ENCODE measurements at places on chromosomes 7 and 10. TPM values are rescaled to one million over a fixed set of nuclear protein-coding genes. Genes with fewer than 3 reads are reported as not detected.

DNA sequence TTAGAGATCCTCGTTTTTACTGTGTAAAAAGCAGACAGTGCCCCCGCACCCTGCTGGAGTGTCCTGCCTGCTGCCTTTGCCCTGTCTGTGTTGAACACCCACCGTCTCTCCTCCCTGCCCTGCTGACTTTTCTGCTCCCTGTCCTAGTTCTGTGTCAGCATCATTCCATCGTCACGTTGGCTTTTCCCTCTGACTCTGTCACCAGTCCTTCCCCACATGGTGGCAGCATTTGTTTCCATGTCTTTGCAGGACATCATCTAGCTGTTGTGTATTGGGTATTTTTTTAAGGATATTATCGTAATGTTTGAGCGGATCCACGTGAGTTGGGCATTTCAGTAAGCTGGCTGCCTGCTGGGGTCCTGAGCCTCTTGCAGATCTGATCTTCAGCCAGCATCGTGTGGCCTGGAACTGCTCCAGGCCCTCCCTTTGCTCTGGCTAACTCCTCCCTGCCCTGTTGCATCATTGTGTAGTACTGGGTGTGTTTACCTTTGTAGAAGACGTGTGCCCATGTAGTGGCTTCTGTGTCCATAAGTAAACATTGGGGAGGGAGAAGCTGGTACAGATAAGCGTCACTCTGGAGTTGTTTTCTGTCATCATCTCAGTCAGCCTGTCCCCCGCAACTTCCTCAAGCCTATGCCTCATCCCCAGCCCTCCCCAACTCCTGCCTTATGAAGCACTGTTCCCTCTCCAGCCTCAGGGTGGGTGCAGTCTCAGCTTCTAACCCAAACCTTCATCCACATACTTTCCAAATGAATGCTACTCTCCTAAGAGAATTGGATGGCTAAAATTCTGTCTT lies 44.3 kb downstream of the TRRAP start:
- no peaks in the 10 kb centered on the region for H3K4me1 ChIP-seq
- H3K36me3 ChIP-seq, result peaks cover 63% of the 10 kb centered on the region
- H3K27me3 ChIP-seq, result no peaks in the 10 kb centered on the region
- H3K4me3 ChIP-seq, result no peak overlapping the region
- no peak overlapping the region for H3K27ac ChIP-seq
- no peak for DNase-seq

The HYCC1 gene
- total RNA-seq, result 29.2 TPM

DNA sequence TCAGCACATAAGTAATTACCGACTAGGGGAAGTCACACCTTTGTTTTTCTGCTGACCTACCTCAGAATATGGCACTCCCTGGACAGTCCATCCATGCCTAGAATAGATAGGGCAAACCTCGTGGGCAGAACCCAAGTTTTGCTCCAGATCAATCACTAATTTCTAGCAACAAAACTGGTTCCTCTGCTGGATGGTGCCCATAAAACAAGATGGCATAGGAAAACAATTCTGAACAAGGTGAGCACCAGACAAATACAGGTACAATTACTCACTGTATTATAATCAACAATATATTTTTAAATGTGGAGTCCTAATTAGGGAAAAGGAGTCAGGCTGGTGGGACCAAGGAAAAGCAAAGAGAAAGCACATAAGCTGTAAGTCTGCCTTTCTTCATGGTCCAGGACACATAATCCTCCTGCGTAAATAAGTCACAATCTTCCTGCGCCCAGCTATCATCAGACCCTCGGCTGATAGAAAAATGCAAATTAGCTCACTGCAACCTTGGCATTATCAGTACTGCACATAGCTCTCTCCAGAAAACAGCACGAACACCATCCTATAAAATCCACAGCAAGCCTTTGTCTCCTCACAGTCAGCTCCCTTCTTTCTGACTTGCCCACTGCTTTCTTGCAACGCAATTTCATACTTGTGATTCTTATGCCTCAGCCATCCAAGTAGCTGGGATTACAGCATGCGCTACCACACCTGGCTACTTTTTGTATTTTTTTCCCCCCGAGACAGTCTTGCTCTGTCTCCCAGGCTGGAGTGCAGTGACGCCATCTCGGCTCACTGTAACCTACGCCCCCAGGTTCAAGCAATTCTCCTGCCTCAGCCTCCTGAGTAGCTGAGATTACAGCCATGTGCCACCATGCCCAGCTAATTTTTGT lies 15.1 kb downstream of the URGCP start:
- DNase-seq, result no peak
- no peak overlapping the region for H3K27ac ChIP-seq
- no peaks in the 10 kb centered on the region for H3K36me3 ChIP-seq
- no peaks in the 10 kb centered on the region for H3K27me3 ChIP-seq
- H3K4me1 ChIP-seq, result peaks cover 10% of the 10 kb centered on the region

DNA sequence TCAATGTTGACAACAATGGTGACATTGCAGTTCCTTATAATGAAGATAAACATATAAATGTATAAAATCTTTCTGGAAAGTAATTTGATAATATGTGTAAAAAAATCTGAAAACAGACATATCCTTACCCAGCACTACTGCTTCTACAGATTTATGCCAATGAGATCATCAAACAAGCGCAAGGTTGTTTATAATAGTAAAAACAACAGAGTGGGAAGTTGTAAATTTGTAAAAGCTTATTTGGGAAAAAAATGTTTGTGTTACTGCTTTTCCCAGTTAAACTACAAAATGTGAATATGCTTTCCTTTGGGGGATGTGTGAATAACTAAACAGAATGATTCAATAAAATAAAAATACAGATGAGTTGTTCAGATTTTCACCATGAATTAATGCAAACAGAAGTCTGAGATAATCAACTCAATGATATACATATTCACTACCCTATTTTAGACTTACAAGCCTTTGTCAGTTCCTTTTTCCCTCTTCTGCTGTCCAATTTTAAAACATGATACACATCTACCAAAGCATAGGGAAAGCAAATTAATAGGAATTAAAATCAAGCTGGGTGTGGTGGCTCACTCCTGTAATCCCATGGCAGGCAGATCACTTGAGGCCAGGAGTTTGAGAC lies 82.1 kb downstream of the USP6NL start:
- no peak overlapping the region for H3K4me3 ChIP-seq
- no peak for DNase-seq
- H3K36me3 ChIP-seq, result no peaks in the 10 kb centered on the region
- no peaks in the 10 kb centered on the region for H3K27me3 ChIP-seq

DNA sequence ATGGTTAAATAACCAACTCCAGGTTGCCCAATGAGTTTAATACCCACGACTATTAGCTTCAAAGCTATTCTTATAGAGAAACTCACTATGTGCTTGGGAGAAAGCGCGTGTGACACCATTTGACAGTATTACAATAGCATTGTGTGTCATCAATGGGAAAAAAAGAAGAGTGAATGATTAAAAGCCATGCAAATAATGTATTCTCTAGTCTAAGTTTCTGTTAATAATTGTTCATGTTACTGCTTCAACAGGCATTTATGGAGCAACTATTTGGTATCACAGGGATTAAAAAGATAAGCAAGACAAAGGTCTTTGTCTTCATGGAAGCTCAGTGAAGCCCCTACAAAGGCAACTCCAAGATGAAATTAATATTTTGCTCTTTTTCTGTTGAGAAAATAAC lies 47.2 kb downstream of the CAV1 start:
- no peaks in the 10 kb centered on the region for H3K27me3 ChIP-seq
- no peak overlapping the region for H3K27ac ChIP-seq
- DNase-seq, result no peak

GRCh38 chr7:139598642-139599041 lies 75.2 kb downstream of the CLEC2L start:
- no peak overlapping the region for H3K27ac ChIP-seq
- H3K4me3 ChIP-seq, result no peak overlapping the region
- no peaks in the 10 kb centered on the region for H3K27me3 ChIP-seq
- DNase-seq, result no peak
- H3K36me3 ChIP-seq, result peaks cover 41% of the 10 kb centered on the region

- no peak overlapping the region for H3K27ac ChIP-seq
- no peaks in the 10 kb centered on the region for H3K4me1 ChIP-seq
- no peaks in the 10 kb centered on the region for H3K27me3 ChIP-seq
- no peaks in the 10 kb centered on the region for H3K36me3 ChIP-seq
- no peak overlapping the region for H3K4me3 ChIP-seq
- DNase-seq, result no peak
Observed at GRCh38 chr10:125216861-125217260, 56.5 kb upstream of the CTBP2 start.

The DNAJC12 gene
- total RNA-seq, result 12.9 TPM

DNA sequence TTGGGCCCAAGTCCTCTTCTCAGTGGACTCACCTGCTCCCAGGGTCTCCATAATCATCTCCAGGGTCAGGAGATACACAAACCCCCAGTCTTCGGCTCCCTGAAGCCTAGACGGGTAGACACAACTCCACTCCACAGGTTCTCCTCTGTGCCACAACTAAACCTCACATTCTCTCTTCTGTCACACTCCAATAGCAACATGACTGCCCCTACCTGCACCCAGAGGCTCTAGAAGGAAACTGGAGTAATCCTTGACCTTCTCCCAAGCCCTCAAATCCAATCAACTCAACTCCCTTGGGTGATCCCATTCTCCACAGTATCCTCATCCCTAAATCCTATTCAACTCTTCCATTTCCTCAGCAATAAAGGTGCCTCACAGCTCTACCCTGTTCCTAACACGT lies 16.2 kb downstream of the HNRNPF start:
- H3K27ac ChIP-seq, result peak overlapping the region; percentile 21
- peaks cover 56% of the 10 kb centered on the region for H3K36me3 ChIP-seq
- no peak for DNase-seq
- peaks cover 74% of the 10 kb centered on the region for H3K4me1 ChIP-seq
- no peak overlapping the region for H3K4me3 ChIP-seq
